Frontal cortex (tissue), 4 donors: ENCODE measurements at places on chromosomes 1 and 21. TPM values are rescaled to one million over a fixed set of nuclear protein-coding genes. Genes with fewer than 3 reads are reported as not detected.

C1orf56 gene
- total RNA-seq: 2.0 TPM

PAFAH2 gene
- total RNA-seq: 2.4 TPM

CFAP141 gene
- total RNA-seq: not detected

SERPINC1 gene
- total RNA-seq: not detected

SDCCAG8 gene
- total RNA-seq: 110 TPM

PROX1 gene
- 6.5 TPM for total RNA-seq

CAPN9 gene
- total RNA-seq: under 0.01 TPM

GRCh38 chr1:14470802-14471201, 127.7 kb upstream of the KAZN start:
- no peak for DNase-seq

GRCh38 chr21:32599091-32599490, 13.1 kb downstream of the CFAP298 start:
- no peak for DNase-seq

GRCh38 chr21:42388740-42389448, 7.0 kb downstream of the TMPRSS3 start:
- no peak for DNase-seq

- no peak for DNase-seq
These were observed 118.1 kb downstream of the PGBD5 start for GRCh38 chr1:230308039-230308438.

- no peak for DNase-seq
These were observed 106.8 kb upstream of the CACHD1 start for GRCh38 chr1:64363111-64363510.

GRCh38 chr1:37817481-37817880, 9.5 kb upstream of the YRDC start:
- no peak for DNase-seq

- no peak for DNase-seq
These were observed 117.7 kb downstream of the TPTE start for GRCh38 chr21:10639123-10639522.

GRCh38 chr1:19372602-19373001, 60.5 kb downstream of the SLC66A1 start:
- no peak for DNase-seq

DNA sequence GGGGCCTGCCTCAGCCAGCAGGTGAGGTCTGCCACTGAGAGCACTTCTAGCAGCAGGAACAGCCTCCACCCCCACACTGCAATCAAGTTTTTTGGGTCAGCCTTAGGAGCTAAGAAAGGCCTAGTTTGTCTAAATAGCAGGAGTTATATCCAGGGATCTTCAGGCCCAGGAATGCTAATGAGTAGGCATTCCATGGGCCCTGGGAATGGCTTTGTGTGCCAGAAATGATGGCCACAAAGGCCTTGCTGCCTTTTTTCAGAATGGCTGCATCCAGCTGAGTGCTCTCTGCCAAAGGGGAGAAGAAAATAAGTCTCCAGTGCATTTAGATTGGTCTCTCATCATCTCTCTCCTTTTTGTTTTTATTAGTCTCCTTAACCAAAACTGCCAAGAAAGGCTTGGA, 2.8 kb downstream of the MRTO4 start:
- DNase-seq: no peak

GRCh38 chr1:198197285-198197684, 40.5 kb downstream of the NEK7 start:
- DNase-seq: no peak

GRCh38 chr1:239417986-239418640, 31.7 kb downstream of the CHRM3 start:
- no peak for DNase-seq

DNA sequence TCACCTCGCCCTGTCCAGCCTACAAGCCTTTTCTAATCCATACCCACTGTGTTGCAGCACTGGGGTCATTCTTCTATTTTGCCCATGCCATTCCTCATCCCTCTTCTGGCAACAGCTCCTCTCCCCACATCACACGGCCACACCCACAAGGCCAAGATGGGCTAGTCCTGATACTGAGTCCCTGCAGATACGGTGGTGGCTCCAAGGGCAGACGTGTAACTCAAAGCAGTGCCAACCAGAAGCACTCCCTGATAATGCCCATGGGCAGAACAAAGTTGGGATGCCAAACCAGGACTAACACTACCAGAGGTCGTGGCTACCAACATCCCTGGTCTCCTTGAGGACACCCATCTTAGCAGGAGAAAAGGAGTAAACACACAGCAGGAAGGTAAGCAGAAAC, 64.8 kb downstream of the APP start:
- no peak for DNase-seq

- DNase-seq: no peak
These were observed 244.8 kb upstream of the RGS18 start for GRCh38 chr1:191913260-191913977.

DNA sequence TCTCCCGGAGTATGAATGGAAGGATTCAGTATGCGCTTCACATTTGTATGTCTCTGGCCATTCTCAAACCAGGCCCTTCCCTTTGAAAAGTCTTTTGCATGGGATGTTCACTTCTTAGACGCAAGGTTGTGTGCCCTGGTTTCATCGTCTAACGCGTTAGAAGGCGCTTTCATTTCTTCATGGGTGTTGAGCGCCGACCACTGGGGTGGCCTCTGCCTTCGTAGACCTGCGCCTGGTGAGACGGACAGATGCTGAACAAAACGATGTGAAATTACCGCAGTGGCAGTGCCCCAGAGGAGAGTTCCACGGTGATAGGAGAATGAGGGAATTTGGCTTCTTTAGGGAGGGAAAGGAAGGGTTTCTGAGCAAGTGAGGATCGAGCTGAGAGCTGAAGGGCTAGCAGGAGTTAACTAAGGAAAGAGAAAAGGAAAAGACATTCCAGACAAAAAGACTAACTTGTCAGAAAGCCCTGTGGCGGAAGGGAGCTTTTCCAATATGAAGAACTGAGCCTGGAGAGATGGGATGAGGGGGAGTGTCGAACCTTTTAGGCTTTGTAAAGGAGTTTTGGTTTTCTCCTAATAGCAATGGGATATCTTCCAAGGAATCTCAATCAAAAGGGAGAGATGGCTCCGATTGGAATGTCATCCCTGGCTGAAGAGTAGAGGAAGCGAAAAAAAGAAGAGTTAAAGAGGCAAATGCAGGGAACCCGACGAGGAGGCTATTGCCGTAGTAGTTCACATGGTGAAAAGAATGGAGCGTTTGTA, 951 bp downstream of the GGPS1 start:
- no peak for DNase-seq

GRCh38 chr1:218990019-218990418, 183.7 kb upstream of the LYPLAL1 start:
- no peak for DNase-seq

- no peak for DNase-seq
These were observed 46.8 kb upstream of the TSPAN2 start for GRCh38 chr1:115136106-115136505.

DNA sequence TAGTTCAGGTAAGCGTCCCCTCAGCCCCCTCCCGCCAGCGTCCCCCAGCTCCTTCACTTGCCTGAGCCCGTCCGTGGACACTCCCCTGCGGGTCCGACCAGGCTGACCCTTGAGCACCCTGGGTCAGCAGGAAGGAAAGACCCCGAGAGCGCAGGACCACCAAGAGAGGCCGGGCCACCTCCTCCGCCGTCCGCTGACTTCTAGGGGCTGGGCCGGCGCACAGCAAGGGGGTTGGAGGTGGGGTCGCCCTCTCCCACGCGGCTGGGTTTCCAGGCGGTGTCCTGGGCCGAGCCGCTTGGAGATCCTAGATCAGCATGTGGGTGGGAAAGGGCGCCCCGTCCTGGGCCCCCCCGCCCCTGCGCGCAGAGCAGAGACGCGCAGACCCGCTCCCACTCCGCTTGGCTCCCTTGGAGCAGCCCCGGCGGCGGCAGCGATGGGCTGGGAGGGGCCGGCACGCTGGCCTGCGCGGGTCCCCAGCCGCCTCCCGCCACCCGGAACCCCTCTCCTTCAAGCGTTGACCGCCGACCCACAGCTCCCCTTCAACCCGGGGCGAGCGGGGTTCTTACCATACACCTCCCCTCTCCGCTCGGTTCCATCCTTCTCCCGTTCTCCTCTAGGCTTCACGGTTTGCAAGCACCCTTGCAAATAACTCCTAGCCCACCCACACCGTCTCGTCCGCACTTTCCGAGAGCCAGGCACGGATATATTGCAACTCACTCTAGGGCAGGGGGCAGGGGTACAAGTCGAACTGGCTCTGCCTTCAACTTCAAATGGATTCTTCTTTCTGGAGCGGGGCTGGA, 7.5 kb downstream of the KNCN start:
- DNase-seq: no peak

DNA sequence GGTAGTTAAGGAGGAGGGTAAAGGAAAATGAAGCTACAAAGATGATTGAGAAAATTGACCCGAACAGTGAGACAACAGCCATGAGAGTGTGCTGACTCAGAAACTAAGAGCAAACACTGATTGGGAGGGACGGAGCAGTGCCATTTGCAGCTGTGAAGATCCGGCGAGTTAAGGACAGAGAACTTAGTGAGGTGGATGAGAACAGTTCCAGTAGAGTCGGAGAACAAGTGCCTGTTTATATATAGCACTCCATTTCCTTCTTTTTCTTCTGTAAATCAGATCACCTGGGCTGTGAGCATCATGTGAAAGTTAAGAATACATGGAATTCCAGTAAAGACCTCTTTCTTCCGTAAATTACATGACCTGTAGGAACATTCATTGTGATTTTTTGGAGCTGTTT, 145.7 kb downstream of the KCNK2 start:
- no peak for DNase-seq

GRCh38 chr1:6477039-6477820, 11.3 kb upstream of the TNFRSF25 start:
- no peak for DNase-seq

DNA sequence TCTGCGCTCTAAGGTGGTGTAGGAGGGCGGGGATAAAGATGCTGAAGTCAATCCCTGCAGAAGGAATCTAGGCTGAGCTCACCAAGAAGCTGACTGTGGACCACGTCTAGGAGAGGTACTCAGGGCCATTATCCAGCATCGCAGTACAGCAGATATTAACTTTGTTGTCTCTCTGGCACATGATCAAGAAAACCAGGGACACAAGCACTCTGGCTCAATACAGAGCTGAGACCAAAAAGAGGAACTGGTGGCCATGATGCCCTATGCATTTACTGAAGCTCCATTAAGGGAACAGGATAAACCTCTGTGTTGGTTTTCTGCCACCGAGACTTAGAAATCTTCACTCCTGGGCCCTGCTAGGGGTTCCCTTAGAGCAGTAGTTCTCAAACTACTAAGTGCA, 38.0 kb upstream of the ANGPTL7 start:
- DNase-seq: no peak

DNA sequence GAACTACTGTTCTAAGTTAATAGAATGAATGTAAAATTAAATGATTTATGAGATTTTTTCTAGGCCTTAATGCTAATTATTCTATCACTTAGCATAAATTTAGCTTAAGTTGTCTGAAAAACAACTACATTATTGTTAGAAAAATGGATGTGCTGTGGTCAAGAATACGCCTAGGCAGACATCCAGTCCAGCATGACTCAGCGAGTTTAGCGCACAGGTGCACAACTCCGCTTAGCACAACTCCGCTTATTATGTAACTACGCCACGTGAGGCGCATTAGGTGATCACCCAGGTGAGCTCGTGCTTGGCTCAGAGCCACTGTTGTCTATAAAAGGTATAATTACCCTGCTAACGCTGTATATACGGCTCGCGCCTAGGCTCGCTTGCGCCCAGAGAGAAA, 1043.6 kb upstream of the ADGRL4 start:
- no peak for DNase-seq
